Stimulated activated CD4-positive, alpha-beta T cell treated with anti-CD3 and anti-CD28 coated beads, Interleukin-12 subunit alpha, Interleukin-12 subunit beta, amount 100 ng/mL, for 24 hours (primary cell): ENCODE measurements at places on chromosomes 13 and 19.

- DNase-seq: no peak
Measured at GRCh38 chr19:41029524-41030432, 38.7 kb downstream of the CYP2B6 start.

GRCh38 chr13:97627566-97627965, 193.6 kb downstream of the RAP2A start:
- no peak for DNase-seq

GRCh38 chr13:31522396-31522795, 216.9 kb upstream of the RXFP2 start:
- no peak for DNase-seq

GRCh38 chr13:21238267-21238666, 61.8 kb downstream of the MRPL57 start:
- no peak for DNase-seq

- DNase-seq: no peak
Measured at GRCh38 chr13:21348488-21349120, 110.5 kb downstream of the ZDHHC20 start.

- no peak for DNase-seq
Measured at GRCh38 chr19:56321989-56322440, 7.4 kb upstream of the ZSCAN5A start.

GRCh38 chr13:111577956-111578605, 257.6 kb downstream of the TEX29 start:
- DNase-seq: no peak

DNA sequence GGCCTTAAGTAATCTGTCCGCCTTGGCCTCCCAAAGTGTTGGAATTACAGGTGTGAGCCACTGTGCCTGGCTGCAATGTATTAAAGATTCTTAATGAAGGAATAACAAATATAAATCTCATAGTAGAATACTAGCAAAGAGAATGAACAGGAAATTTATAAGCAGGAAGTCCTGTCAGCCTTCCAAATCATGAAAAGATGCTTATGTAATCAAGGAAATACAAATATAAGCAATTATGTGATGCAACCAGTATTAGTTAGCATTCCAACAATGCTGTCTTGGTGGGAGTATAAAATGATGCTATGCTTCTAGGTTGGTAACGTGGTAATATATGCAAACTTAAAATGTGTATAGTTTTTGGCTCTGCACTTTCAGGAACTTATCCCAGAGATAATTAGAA, 133.8 kb downstream of the PDS5B start:
- no peak for DNase-seq

- DNase-seq: no peak
Measured at GRCh38 chr19:4452230-4452990, 5.2 kb downstream of the UBXN6 start.

DNA sequence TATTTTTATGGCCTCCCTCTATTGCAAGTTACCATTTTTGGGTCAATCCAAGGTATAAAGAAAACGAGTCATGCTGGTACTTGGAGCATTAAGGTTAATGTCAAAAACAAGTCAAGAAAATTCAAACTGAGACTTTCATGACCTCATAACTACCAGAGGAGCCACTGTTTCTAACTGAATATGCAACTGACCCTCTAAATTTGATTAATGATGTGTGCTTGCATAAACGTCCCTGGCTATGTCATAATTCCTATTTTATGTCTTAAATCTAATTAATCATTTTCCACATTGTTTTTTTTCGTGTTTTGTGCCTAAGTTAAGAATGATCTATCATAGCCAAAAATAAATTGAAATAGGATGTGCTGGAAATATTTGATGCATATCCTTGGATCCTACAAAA, 396.7 kb upstream of the GPC6 start:
- DNase-seq: no peak

- DNase-seq: no peak
Measured at GRCh38 chr13:107778094-107778493, 437.2 kb downstream of the LIG4 start.
